ENCODE measurements at places on chromosomes 11 and 22.

DNA sequence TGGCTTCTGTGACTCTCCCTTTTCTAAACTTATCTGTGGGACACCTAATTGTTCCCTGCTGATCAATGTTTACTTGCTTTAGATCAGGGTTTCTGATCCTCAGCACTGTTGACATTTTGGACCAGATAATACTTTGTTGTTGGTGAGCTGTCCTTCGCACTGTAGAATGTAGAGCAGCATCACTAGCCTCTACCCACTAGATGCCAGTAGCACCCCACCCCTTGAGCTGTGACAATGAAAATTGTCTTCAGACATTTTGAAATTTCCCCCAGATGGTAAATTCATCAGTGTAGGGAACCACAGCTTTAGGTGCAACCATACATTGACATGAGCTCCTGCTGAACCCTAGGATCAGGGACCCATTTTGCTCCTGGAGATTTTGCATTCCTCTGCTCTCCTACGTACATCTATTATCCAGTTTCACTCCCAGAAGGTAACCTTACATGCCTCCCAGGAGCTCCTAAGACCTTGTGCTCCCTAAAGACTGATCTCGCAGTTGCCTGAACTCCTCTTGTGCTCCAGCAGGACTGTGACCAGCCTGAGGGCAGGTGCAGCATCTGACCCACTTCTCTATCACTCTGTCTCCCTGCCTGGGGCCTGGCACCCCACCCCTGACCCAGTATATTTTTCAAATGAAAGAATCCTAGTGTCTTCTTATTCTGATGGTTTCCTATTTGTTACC, 107.8 kb downstream of the FAR1 start:
- DNase-seq, result peak; percentile 35

GRCh38 chr22:22137891-22138290, 106.7 kb upstream of the VPREB1 start:
- DNase-seq, result no peak

GRCh38 chr11:99370549-99371216, 349.9 kb downstream of the CNTN5 start:
- peak; percentile 80 for DNase-seq

GRCh38 chr11:9756461-9756860, 92.6 kb downstream of the SWAP70 start:
- DNase-seq, result no peak

- DNase-seq, result no peak
These were observed 6.4 kb upstream of the CCKBR start for GRCh38 chr11:6253197-6253596.

DNA sequence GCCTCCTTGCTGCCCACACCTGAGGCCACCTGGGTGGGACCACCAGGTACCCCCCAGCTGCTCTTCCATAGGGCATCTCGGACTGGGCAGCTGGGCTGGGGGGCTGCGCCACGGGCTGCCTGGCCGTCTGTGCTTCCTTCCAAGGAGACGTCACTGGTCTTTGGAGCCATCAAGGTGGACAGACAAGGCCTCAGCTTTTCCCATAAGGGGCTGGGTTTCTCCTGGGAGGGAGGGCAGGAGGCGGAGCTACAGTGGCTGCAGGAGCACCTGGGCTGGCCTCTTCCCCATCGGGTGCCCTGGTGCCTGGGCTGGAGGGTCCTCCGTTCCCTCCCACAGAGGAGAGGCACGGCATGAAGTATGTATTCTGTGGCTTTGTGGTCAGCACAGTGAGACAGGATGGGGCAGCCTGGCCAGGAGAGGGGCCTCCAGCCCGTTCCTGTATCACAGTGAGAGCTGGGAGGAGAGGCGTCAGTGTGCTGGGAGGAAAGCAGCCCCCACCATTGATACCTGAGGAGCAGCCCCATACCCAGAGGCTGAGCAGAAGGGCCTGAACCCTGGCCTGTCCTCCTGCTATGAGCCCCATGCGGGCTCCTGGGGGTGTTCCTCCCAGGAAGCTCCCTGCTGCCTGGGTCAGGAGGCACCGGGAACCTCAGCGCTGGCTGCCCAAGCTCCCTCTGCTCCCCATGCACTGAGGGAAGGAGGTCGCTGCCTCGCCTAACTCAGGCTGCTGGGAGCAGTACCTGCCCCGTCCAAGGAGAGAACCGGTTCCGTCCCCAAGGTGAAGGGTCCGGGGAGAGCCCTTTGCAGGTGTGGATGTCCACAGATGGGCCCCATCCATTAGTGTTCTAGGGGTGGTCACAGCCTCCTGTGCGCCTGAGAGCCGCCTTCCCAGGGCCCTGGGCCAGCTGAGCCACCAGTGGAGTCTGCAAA, 1075.0 kb downstream of the BRD1 start:
- no peak for DNase-seq

GRCh38 chr11:110187731-110188130, 94.5 kb downstream of the ZC3H12C start:
- no peak for DNase-seq

DNA sequence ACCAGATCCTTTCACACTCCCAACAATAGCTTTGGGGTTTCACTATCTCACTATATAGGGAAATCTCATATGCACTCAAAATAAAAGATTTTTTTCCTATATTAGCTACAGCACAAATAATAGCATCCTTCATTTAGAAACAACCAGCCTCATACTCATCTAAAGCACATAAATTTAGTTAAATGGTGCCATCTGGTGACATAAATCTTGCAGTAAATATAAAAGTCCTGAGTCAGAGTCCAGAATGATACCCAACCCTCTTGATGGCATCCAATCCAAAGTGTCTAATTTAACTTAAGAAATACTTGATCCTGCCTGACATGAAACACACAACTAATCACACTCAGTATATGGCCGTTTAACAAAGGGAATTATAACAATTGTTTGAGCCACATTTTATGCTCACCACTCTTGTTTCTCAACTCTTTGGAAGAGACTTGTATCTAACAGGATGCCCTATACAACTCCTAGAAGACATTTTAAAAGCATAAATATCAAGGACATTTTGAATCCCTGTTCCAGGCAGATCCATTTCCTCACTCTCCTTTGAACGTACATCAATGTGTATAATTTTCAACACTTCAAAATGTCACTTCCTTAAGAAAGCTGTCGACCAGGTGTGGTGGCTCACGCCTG, 36.2 kb downstream of the DLG2 start:
- DNase-seq, result peak; percentile 66

- DNase-seq, result no peak
These were observed 11.5 kb upstream of the RAB39A start for GRCh38 chr11:107916671-107917241.

DNA sequence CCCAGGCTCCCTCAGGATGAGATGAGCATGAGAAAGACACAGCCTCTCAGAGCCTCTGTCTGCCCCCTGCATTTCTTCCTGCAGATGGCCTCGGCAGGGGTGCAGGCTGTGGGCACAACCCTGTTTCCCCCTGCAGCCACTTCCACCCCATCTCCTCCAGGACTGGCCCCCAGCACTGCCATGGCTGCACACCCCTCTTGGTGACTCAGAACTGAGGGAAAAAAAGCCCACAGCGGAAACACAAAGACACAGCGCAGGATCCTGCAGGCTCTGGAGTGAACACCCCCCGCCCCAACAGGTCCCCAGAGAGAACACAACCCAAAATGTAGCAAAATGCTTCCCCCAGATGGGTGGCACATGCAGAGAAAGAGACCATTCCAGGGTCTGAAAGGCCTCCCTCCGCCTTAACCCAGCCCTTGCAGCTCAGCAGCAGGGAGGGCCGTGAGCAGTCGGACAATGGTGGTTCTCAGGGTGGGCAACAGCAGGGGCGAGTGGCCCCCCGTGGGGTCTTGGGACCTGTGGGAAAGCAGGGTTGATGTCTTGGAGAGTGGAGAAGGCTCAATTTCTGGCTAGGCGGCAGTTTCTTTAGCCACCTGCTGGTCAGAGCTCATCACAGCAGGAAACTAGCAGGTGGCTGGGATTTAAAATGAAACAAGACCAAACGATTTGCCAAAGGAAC, 8.0 kb downstream of the TUBGCP6 start:
- DNase-seq, result peak; percentile 52

DNA sequence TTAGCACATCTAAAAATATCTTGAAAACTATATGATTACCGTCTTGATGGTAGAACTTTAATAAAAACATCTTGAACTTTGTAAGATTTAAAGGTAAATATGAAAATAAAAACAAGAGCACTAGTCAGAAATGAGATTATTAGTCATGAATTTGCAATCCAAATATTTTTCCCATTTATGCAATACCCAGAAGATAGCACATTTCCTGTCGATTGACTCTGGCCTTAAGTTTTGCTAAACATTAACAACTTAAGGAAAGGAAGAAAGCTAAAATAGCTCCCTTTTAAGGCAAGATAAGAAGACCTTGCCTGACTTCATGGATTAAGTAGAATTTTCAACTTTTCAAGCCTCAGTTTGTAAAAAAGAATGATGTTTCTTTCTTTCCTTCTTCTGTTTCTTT, 1374.7 kb upstream of the RAG2 start:
- DNase-seq, result no peak

GRCh38 chr11:535210-535518, 212 bp downstream of the HRAS start:
- no peak for DNase-seq

DNA sequence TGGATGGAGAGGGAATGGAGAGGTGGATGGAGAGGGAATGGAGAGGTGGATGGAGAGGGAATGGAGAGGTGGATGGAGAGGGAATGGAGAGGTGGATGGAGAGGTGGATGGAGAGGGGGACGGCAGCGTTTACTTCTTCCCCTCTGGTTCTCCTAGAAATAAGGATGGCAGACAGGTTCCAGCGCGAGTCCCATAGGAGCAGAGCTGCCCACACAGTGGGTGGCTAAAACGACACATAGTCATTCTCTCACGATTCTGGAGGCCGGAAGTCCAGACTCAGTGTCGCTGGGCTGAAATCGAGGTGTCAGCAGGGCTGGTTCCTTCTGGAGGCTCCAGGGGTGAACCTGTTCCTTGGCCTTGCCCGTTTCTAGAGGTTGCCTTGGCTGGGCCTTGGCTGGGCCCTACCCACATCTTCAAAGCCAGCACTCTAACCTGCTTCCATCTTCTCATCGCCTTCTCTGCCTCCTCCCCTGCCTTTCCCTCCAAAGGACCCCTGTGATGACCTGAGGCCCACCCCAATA, 12.7 kb upstream of the CTSD start:
- no peak for DNase-seq

GRCh38 chr22:29270475-29271271, 2.6 kb downstream of the EWSR1 start:
- DNase-seq, result no peak

GRCh38 chr11:45847911-45848316, 639 bp downstream of the CRY2 start:
- peak; percentile 88 for DNase-seq

DNA sequence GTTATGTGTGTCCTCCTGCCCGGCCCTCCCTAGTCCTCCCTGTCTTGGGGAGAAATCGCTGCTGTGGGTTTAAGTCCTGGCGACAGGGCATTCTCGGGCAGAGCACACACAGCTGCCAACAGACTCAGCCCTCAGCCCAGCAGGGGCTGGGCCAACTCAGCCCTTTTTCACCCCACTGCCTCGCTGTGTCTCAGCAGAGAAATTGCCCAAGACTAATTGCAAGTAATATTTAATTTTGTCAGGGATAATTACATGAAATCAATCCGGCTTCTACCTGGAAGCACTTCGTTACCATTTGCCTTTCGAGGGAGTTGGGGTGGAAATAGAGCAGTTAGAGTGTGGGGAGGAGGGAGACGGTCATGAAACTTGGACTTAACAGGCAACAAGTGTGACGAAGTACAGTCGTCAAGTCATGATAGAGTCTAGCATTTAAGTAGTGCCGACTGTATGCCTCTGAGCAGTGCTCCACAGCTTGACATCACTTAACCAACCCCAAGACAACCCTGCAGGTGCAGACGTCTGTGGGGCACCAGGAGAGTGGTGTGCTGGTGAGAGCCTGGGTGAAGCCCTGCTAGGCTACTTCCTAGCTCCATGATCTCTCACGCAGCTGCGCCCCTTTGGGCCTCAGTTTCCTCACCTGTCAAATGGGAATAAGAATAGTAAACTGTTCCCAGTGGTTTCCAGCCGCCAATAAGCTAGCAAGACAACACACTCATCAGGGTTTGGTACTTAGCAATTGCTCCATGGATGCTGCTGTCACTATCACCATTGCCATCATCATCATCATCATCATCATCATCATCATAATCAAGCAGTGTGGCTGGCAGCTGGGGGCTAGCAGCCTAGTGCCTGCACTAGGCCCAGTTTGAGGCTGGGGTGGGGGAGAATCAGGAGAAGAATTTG, 29.2 kb downstream of the MN1 start:
- DNase-seq, result no peak

GRCh38 chr11:117834068-117834810, 9.7 kb upstream of the FXYD2 start:
- no peak for DNase-seq

GRCh38 chr11:41879214-41879613, 419.8 kb upstream of the LRRC4C start:
- DNase-seq, result no peak

DNA sequence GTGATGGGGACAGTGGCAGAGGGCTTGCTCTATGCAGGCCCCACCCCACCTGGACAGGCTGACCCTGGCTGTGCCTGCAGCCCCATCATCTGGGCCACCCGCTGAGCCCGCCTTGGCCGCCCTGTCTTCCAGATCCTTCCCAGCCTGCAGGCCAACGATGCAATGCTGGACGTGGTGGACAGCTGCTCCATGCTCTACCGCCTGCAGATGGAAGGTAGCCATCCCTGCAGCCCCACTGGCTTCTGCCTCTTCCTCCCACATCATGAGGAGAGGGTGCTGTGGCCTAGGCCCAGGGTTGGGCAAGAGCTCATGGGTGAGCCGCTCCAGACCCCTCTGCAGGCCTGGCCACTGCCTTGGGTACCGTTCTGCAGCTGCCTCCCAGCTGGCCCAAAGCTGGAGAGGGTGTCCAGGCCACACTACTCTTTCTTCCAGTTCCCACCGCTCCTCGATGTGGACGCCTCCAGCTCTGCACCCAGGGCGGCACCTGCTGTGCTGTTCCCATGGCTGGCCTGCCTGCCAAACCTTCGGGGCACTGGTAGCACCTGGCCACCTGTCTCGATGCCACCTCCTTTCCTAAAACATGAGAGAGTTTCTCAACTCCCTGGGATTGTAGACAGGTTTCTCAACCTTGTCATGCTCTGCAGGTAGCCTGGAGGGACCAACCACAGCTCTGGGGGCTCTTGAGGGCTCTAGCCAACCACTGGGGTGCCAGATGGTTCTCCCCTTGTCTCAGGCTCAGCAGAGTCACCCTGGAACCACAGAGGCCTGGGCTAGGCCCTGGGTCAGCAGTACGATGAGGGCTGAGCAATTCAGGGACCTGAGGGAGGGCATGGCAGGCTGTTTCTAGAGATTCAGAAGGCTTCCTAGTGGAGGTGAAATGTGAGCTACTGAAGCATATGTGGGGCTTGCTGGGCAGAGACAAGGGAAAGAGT, 9.5 kb upstream of the GTSE1 start:
- DNase-seq, result no peak

GRCh38 chr11:96254087-96254486, 88.9 kb downstream of the MAML2 start:
- DNase-seq, result no peak

DNA sequence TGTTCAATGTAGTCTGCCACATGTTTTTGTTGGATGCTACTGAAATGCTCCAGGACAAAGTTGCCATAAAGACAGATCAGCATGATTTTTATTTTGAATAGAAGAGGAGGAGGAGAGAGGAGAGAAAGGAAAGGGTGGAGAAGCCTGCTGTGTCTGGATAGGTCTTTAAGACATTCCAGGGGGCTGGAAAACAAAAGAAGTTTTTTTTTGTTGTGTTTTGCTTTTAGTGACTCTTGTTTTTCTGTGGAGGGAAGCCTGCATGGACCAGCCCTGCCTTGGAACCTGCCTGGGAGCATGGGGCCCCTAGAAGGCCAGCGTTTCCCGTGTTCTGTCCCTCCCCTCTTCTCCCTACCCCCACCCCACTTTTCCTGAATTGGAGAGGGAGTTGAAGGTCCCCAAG, 2.3 kb downstream of the TSPAN18 start:
- no peak for DNase-seq

GRCh38 chr11:73750228-73750627, 10.6 kb downstream of the RAB6A start:
- DNase-seq, result no peak
